Effector memory CD8-positive, alpha-beta T cell (primary cell): ENCODE measurements at places on chromosomes 4 and X.

DNA sequence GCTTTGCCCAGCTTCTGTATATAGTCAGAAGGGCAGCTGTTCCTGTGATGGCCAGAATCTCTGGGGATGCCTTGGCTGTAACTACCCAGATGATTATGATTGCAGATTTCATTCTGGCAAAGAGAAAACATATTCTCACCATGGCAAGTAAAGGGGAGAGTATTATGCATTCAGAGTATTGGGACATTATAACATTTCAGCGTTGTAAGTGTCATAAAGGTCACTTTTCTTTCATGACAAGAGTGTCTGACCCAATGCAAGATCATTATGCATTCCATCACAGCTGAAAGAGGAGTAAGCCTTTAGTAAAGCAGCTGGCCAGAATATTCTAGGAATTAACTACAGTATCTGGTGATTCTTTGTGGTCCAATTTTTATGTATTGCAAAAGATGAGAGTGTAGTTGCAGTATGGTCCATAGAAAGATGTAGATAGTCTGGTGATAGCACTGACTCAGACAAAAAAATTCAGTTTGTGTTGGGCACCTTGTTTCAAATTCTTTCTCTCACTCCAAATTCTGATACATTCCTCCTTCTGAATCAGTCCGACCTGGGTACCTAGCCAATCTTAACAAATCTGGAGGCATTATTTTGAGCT is 2366.3 kb downstream of the PCDH7 start:
- no peaks in the 10 kb centered on the region for H3K36me3 ChIP-seq
- H3K27ac ChIP-seq = no peak overlapping the region
- no peak for DNase-seq
- H3K4me1 ChIP-seq = no peaks in the 10 kb centered on the region
- H3K4me3 ChIP-seq = no peak overlapping the region
- H3K27me3 ChIP-seq = no peaks in the 10 kb centered on the region

GRCh38 chr4:123346330-123346940 is 50.2 kb upstream of the SPRY1 start:
- H3K27ac ChIP-seq = no peak overlapping the region
- H3K36me3 ChIP-seq = no peaks in the 10 kb centered on the region
- no peaks in the 10 kb centered on the region for H3K4me1 ChIP-seq
- peaks cover 25% of the 10 kb centered on the region for H3K27me3 ChIP-seq
- DNase-seq = no peak

DNA sequence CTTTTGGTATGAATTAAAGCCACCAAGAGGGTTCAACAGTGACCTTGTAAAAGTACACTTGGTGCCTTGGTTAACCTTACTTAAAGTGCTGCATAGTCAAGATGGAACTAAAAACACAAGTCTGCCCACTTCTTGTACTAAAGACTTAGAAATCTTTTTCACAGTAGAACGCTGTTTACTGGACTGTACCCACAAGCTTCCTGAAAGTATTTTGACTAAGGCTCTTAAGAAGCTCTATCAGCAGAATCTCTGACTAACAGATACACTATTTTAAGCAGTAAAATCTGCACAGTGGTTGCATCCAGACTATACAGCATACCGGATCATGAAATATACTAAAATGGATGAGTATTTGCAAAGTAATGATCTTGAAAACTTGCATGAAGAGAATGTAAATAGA is 7.2 kb downstream of the RAB28 start:
- no peak overlapping the region for H3K4me3 ChIP-seq
- H3K27ac ChIP-seq = no peak overlapping the region
- no peak for DNase-seq
- H3K27me3 ChIP-seq = no peaks in the 10 kb centered on the region

GRCh38 chr4:74543231-74543781 is 98.4 kb downstream of the AREG start:
- no peak overlapping the region for H3K27ac ChIP-seq
- no peaks in the 10 kb centered on the region for H3K27me3 ChIP-seq
- H3K4me3 ChIP-seq = no peak overlapping the region
- H3K36me3 ChIP-seq = peaks cover 3% of the 10 kb centered on the region
- no peaks in the 10 kb centered on the region for H3K4me1 ChIP-seq

GRCh38 chr4:120699354-120699753 is 223.2 kb downstream of the PRDM5 start:
- no peaks in the 10 kb centered on the region for H3K4me1 ChIP-seq
- H3K27ac ChIP-seq = no peak overlapping the region
- H3K27me3 ChIP-seq = peaks cover 12% of the 10 kb centered on the region
- DNase-seq = no peak
- no peaks in the 10 kb centered on the region for H3K36me3 ChIP-seq

- H3K4me3 ChIP-seq = peak overlapping the region; percentile 78
- no peak overlapping the region for H3K27ac ChIP-seq
- no peaks in the 10 kb centered on the region for H3K36me3 ChIP-seq
- no peak for DNase-seq
- H3K27me3 ChIP-seq = no peaks in the 10 kb centered on the region
Observed at GRCh38 chrX:48890296-48890925, 7.2 kb downstream of the TIMM17B start.

- H3K4me1 ChIP-seq = no peaks in the 10 kb centered on the region
- no peak overlapping the region for H3K27ac ChIP-seq
- no peak overlapping the region for H3K4me3 ChIP-seq
Observed at GRCh38 chrX:153446636-153446936, 730 bp upstream of the TREX2 start.

- H3K27me3 ChIP-seq = peaks cover 10% of the 10 kb centered on the region
- DNase-seq = no peak
- no peak overlapping the region for H3K27ac ChIP-seq
- peaks cover under 1% of the 10 kb centered on the region for H3K4me1 ChIP-seq
- no peak overlapping the region for H3K4me3 ChIP-seq
Observed at GRCh38 chr4:128775916-128776315, 33.6 kb upstream of the JADE1 start.

- H3K27ac ChIP-seq = no peak overlapping the region
- H3K4me1 ChIP-seq = no peaks in the 10 kb centered on the region
- no peak for DNase-seq
Observed at GRCh38 chrX:72381439-72382201, 75.9 kb upstream of the CITED1 start.

GRCh38 chr4:111556141-111556781 is 589.0 kb upstream of the FAM241A start:
- DNase-seq = no peak
- H3K36me3 ChIP-seq = no peaks in the 10 kb centered on the region

- DNase-seq = no peak
- no peaks in the 10 kb centered on the region for H3K4me1 ChIP-seq
- no peak overlapping the region for H3K4me3 ChIP-seq
- H3K36me3 ChIP-seq = no peaks in the 10 kb centered on the region
Observed at GRCh38 chr4:64539234-64539849, 130.1 kb upstream of the TECRL start.

DNA sequence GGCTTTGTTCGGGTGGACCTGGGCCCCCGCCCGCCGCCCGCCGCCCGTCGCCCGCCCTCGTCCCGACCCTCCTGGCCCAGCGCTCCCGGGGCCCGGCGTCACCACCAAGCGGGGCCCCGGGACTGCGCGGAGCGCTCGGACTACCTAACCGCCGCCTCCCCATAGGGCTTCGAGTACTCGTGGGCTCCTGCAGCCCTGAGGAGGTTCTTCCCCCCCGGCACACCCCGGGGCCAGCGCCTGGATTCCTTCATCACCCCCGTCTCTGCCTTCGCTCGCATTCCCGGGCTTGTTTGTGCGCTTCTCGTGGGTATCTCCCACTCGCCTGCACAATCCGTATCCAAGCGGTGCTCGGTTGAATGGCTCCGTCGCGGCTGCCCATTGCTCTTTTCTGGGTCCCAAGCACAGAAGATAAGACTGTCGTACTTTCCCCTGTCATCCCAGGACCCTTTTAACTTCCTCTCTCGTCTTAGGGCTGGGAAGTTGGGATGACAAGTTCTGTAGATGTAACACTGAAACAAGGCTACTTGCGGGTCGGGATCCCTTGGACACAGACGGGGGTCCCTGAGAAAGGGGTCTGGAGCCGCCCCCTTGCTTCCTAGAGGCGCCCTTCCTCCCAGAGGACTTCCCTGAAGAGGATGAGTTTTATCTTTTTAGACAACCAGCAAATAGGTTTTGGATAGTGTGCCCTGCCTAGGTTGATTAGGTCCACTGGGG is 565 bp downstream of the MOB1B start:
- H3K27me3 ChIP-seq = no peaks in the 10 kb centered on the region
- peak overlapping the region; percentile 99 for H3K4me3 ChIP-seq
- peak overlapping the region; percentile 93 for H3K27ac ChIP-seq
- DNase-seq = no peak
- H3K4me1 ChIP-seq = peaks cover 23% of the 10 kb centered on the region

GRCh38 chr4:583820-584219 is 7.7 kb upstream of the TMEM271 start:
- DNase-seq = no peak
- H3K4me1 ChIP-seq = no peaks in the 10 kb centered on the region
- no peaks in the 10 kb centered on the region for H3K36me3 ChIP-seq
- no peak overlapping the region for H3K4me3 ChIP-seq
- H3K27ac ChIP-seq = no peak overlapping the region

GRCh38 chr4:10571909-10572308 is 112.7 kb downstream of the CLNK start:
- DNase-seq = no peak
- H3K4me1 ChIP-seq = peaks cover 12% of the 10 kb centered on the region
- H3K27ac ChIP-seq = no peak overlapping the region
- H3K4me3 ChIP-seq = no peak overlapping the region

DNA sequence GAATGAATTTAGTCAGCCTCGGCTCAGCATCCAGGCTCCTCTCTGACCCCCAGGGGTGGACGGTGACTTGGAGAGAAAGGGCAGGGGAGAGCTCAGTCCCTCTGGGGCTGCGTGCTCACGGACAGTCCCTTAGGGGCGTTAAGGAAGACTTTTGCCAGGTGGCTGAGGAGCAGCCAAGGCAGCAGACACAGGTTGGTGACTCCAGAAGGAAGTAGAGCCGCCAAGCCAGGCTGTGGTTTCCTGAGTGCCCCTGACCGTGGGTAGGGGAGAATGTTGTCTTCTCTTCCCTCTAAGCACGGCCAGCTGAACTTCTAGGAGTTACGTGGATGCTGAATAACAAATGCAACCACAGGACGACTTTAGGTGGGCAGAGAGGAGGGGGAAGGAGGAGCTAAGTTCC is 91.0 kb upstream of the MTM1 start:
- no peak overlapping the region for H3K27ac ChIP-seq
- no peak for DNase-seq
- peaks cover 3% of the 10 kb centered on the region for H3K36me3 ChIP-seq
- H3K4me1 ChIP-seq = no peaks in the 10 kb centered on the region
